Fibroblast of skin of scalp (primary cell): ENCODE measurements at places on chromosomes 2 and 18.
A peak's percentile ranks its signal among the peaks of the same experiment; 100 is the strongest.

- no peak for DNase-seq
Observed at GRCh38 chr2:96617012-96617411, 21.1 kb downstream of the KANSL3 start.

GRCh38 chr2:6787376-6787775, 78.3 kb downstream of the CMPK2 start:
- DNase-seq: no peak

GRCh38 chr18:78719821-78720220, 259.8 kb upstream of the SALL3 start:
- DNase-seq: no peak

DNA sequence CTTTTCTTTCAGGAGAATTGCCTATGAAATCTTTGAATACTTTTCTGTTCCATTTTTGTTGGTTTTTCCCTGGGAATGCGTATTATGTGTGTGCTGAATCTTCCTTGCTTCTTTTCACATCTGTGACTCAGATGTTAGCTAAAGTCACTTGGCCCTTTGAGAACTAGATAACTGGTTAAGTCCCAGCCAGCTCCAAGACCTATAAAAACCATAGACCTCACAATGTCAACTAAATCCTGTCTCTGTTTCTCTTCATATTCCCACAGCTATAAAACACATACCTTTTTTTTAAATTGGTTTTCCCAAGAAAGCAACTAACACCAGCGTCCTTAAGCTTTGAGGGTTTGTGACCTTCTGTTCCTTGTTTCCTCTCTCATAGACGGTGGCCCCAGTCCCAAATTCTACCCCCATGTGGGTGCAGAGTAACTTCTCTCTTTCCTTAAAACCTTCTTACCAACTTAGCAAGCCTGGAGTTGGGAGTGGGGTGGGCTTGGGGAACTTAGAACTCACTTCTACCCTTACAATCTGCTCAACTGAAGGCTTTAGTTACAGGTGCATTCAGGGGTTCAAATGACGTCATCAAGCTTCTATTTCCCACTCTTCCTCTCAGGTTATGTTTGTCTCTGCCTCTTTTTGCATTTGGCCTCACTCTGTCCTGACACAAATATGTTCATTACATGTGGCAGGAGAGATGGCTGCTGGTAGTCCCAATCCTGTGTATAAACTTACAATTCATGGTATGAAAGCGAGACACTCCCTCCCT, 58.1 kb upstream of the TGIF1 start:
- DNase-seq: no peak

DNA sequence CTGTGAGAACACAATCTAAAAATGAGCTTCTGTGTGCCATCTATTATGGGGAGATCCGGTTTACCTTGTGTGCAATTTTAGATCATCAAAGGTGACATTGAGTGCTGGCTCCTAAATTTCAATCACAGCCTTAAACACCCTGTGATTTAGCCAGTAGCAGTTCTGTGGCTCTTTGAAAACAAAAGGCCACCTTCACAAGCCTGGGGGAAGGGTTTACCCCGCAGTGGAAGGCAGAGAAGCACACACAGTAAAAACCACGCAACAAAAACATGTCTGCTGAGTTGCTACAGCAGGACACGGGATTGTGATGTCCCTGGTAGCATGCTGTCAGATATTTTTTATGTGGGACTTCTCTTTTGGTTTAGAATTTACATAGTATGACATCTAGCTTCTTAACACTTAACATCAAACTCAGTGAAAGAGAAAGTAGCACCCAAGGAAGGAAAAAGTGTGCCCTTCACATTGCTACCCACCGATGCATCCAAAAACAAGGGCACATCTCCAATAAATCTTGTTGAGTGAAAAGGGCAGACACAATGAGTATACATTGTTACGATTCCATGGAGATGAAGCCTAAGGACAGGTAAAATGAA, 56.1 kb upstream of the RNF152 start:
- DNase-seq: no peak

DNA sequence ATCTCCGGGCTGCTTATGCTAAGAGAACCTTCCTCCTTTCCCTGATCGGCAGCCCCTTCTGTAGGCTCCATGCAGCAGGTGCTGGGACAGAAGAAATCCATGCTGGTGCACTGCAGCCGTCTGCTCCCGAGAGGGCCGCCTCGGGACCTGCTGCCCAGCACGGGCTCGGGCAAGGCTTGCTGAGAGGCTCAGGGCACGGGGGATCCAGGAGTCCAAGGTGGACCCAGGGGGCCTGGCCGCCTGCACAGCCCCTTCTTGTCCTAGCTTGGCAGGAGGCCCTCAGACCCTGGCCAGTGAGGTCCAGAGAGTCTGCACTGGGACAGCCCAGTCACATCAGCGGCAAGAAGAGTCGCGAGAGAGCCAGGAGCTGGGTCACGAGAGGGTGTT, 13.3 kb upstream of the DUSP2 start:
- no peak for DNase-seq

DNA sequence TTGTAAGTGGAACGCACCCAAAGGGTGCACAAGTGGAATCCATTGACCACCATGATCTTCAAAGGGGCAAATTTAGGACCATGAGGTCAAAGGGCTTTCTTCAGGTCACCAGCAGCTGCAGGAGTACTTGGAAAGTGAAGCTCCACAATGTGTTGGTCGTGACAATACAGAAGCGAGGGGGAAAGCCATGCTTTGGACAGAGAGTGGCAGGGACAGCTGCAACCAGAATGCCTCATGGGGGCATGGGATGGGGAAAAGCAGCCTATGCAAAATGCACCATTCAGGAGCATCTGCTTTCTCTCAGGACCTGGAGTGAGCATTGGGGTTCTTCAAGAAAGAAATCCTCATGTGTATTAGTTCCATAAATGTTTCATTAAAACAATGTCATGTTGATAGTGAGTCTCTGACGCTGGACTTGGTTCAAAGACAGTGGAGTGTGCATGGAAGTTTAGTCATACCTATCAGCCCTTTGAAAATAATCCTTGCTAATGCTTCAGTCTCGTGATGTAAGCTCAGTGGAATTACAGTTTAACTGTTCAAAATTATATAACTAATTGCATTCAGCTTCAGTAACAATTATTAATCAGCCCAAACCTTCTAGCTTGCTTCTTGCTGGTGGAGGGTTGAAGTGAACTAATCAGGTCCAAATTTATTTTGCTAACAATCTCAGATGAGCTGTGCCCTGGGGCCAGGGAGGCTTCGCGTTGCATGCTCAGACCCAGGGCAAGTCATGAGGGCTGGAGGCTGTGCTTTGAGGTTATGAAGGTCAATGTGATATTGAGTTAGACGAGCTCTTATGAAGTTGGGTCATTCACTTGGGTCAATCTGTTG, 41.6 kb downstream of the ACKR3 start:
- peak; percentile 40 for DNase-seq

- DNase-seq: no peak
Observed at GRCh38 chr2:134648586-134648985, 70.2 kb downstream of the TMEM163 start.

GRCh38 chr2:191637182-191638078, 40.5 kb upstream of the NABP1 start:
- DNase-seq: peak; percentile 64

GRCh38 chr2:99834426-99834825, 308.0 kb downstream of the AFF3 start:
- peak; percentile 22 for DNase-seq

DNA sequence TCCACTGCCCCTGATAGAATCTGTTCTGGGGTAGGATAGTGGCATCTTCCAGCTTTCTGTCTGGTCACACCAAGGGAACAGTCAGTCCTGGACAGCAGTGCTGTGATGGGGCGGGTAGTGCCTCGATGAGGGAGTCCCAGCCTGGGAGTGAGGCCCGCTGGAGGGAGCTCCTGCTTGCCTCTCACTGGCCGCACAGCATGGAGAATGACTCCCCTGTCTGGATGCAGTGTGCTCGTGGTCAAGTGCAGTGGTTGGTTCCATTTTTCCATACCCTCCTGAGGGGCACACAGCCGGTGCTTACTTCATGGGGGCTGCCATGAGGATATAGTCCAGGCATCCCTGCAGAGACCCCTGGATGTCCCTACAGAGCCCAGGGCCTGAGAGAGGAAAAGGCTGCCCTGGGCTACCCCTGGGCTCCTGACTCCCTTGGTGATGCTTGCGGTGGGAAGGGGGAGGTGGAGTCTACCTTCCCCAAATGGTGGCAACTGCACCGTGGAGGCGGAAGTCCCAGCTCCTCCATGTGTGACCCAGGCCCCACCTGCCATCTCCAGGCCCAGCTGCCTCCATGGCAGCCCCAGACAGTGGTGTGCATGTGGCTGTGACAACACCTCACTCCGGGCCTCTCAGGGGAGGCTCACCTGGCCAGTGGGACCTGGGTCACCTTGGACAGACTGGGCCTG, 212.5 kb downstream of the GLI2 start:
- no peak for DNase-seq

GRCh38 chr2:148994341-148994740, 44.2 kb upstream of the LYPD6B start:
- no peak for DNase-seq

DNA sequence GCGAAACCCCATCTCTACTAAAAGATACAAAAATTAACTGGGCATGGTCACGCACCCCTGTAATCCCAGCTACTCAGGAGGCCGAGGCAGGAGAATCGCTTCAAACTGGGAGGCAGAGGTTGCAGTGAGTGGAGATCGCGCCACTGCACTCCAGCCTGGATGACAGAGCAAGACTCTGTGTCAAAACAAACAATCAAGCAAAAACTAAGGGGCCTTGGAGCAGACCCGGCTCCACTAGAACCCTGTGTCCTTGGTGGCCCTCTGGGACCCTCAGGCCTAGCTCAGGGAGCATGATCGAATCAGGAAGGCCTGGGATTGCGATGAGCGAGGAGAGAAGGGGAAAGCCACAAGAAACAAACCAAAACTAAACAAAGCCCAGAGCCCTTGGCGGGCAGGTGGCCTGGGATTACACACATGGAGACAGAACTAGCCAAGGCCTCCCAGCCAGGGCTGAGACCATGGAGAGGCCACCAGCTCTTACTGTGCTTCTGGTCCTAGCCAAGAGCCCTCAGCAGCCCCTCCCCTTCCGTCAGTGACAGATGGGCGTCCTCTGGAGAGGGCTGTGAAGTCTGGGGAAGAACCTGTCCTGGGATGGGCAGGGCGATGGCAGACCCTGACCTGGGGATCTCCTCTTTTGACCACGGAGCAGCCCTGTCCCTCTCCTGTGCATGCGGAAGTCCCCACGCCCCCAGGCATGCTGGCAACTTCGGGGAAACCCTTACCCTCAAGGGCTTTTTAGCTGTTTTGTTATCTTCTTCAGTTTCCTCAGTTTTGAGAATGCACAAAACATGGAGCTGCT, 27.4 kb upstream of the CATIP start:
- DNase-seq: no peak

DNA sequence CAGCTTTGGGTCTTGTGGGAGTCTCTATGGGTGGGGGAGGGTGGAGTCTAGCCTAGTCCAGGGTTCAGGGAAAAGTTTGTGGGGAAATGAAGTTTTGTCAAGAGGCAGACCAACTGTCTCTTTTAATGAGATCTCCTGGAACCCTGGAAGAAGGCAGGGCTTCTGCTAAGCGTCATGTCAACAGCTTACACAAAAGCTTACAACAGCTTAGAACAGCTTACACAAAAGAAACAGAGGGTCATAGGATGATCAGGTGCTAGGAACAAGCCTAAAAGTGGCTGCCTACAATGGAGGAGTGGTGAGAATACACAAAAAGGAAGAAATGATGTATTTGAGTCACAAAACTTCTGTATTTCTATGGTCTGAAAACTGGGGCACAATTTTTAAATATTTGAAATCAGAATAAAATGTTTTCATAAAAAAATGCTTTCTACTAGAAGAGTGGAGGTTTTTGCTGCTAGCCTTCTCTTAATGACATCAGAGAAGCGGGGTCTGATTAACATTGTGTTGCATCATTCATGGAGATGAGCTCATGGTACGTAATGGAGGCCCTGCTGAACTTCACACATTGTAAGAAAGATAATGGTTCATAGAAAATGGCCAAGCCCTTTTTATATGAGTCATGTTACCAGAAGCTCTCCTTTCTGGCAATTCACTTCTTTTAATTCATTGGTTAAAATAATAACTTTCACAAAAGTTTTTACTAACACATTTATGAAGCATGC, 351.0 kb downstream of the PIK3C3 start:
- peak; percentile 57 for DNase-seq

GRCh38 chr2:206257350-206257749, 17.1 kb upstream of the ZDBF2 start:
- no peak for DNase-seq

- no peak for DNase-seq
Observed at GRCh38 chr18:73535189-73535588, 612.4 kb downstream of the FBXO15 start.

DNA sequence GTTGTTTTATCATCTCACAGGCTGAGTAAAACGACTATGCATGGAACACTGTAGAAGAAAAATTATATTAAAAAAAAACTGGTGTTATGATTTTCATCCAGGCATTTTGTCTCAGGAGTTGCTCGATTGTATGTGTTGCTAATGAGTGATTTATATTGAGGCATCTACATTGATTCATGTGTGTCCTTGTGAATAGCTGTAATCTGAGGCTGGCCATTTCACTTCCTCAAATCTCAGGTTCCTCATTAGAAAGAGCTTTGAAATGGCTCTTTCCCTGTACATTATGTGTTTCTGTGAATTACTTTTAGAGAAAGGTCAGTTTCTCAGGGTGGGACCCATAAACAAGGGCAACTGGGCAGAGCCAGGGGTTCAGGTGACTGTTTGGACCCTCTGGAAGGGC, 2.3 kb downstream of the IL18R1 start:
- DNase-seq: no peak

- DNase-seq: no peak
Observed at GRCh38 chr2:192416060-192416459, 221.3 kb upstream of the TMEFF2 start.

DNA sequence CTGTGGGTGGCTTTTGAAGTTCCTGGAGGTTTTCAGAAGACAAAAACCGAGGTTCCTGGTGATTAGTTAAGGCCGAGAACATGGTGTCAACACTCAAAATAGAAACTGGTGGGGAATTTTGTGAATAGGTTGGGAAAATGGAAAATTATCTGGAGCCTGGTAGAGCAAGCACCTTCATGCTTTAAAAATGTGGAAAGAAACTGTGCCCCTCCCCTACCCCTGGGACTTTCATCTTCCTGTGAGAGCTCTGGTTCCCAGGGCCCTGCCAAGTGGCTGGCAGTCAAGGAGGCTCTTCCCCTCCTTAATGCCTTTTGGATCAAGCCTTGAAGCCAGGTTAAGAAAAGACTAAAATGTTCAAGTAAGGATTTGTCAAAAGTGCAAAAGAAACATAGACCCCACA, 1.9 kb upstream of the CRACDL start:
- no peak for DNase-seq

DNA sequence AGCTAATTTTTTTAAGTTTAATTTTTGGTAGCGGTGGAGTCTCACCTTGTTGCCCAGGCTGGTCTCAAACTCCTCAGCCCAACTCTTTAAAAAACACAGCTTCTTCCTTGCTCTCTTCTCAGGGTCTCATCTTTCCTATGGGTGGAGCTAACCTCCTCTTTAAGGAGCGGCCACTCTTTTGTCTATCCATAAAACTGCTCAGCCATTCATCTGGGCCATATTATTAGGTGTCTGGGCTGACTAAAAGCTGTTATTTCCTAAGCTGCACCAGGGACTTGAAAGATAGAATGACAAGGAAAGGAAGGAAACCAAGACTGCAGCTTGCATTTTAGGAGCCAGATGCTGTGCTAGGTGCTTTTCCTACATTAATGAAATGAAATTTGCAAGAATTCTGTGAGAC, 35.8 kb upstream of the THOC1 start:
- no peak for DNase-seq

GRCh38 chr2:47737-48136, 1.4 kb upstream of the FAM110C start:
- DNase-seq: no peak
